ENCODE measurements at places on chromosomes 5 and 9. TPM values are rescaled to one million over a fixed set of nuclear protein-coding genes. Genes with fewer than 3 reads are reported as not detected.

The ADAMTS19 gene
- 7.5 TPM for total RNA-seq

The ANKS6 gene
- total RNA-seq, result 8.0 TPM

The PRUNE2 gene
- total RNA-seq, result 166 TPM

The SPINK5 gene
- total RNA-seq, result 0.10 TPM

The CD180 gene
- 1.3 TPM for total RNA-seq

The HAND1 gene
- not detected for total RNA-seq

The UGT3A1 gene
- total RNA-seq, result under 0.01 TPM

The SPINK13 gene
- total RNA-seq, result not detected

The CDH9 gene
- total RNA-seq, result 3.2 TPM

The CDKN2A gene
- 0.11 TPM for total RNA-seq

The C1QTNF2 gene
- total RNA-seq, result 5.1 TPM

The KCNV2 gene
- total RNA-seq, result not detected

The IRX1 gene
- total RNA-seq, result 11.9 TPM

The EPB41L4A gene
- total RNA-seq, result 67.5 TPM

The GBGT1 gene
- total RNA-seq, result 3.9 TPM

The NTNG2 gene
- total RNA-seq, result 23.0 TPM

The SPARC gene
- 4,374 TPM for total RNA-seq

The SARDH gene
- total RNA-seq, result 6.9 TPM

The EPB41L4B gene
- 12.2 TPM for total RNA-seq

The ZBTB43 gene
- total RNA-seq, result 24.5 TPM

The BTNL9 gene
- 6.3 TPM for total RNA-seq

The PCDHGB1 gene
- total RNA-seq, result 8.6 TPM

The LEAP2 gene
- 0.79 TPM for total RNA-seq

The IGIP gene
- 9.6 TPM for total RNA-seq

The FOXD4L4 gene
- 0.22 TPM for total RNA-seq

The TEX48 gene
- not detected for total RNA-seq

The ALAD gene
- 28.5 TPM for total RNA-seq

The LRRC70 gene
- 8.4 TPM for total RNA-seq

The PRDM9 gene
- total RNA-seq, result not detected

The ZNF883 gene
- total RNA-seq, result 14.9 TPM

The DPYSL3 gene
- total RNA-seq, result 200 TPM

The PHYHD1 gene
- 29.9 TPM for total RNA-seq

The THBS4 gene
- 20.3 TPM for total RNA-seq

The SCGB3A2 gene
- total RNA-seq, result not detected

The CARTPT gene
- total RNA-seq, result 5.0 TPM

The PCDHAC1 gene
- 14.2 TPM for total RNA-seq

The ANKRD55 gene
- 14.0 TPM for total RNA-seq

The BAAT gene
- 0.22 TPM for total RNA-seq

The TSLP gene
- 0.22 TPM for total RNA-seq

The MEIKIN gene
- 0.17 TPM for total RNA-seq

The C9orf85 gene
- 17.3 TPM for total RNA-seq

The DBH gene
- total RNA-seq, result not detected

The AGXT2 gene
- not detected for total RNA-seq

The RLN1 gene
- total RNA-seq, result 1.6 TPM

The ABO gene
- 0.28 TPM for total RNA-seq
